Stimulated activated CD8-positive, alpha-beta memory T cell treated with anti-CD3 and anti-CD28 coated beads, Interleukin-4, amount 100 ng/mL, for 4 hours (primary cell): ENCODE measurements at places on chromosomes 16 and 17.

DNA sequence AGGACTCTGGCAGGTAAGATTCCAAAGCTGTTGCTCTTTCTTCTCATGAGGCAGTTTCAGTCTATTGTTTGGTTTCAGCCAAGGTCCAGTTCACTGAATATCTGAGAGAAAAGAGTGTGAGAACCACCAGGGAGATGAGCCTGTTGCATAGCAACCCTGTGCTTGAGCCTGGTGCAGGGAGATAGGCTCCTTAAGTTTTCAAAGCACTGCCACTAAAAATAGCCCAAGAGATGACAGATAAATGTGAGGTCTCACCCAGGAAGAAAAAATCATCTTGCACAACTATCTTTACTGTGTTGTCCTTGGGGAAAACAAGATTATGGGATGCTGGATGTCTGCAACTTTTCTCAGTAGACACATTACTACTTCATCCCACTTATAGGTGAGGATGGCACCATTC is 26.2 kb upstream of the NUDT7 start:
- DNase-seq: no peak

GRCh38 chr16:17134586-17134985 is 336.2 kb downstream of the XYLT1 start:
- no peak for DNase-seq

GRCh38 chr16:84574191-84574590 is 43.7 kb downstream of the COTL1 start:
- no peak for DNase-seq

DNA sequence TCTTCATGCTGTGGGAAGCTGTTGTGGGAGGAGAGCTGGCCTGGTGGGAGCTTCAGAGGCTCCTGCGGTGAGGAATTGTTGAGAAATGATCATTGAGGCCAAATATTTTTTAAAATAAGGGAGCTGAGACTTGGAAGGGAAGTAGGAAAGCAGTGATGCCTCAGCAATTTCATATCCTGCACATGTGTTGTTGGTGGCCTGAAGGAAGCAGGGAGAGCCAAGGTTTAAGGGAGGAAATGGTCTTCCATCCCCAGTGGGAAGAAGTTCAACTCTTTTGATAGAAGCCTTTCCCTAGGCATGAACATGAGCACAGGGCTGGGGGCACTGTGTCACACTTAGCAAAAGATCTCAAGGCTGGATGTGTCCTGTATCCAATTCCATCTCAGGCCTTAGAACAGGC is at the start of gene CCL14:
TSS of gene CCL14 (minus strand) at position 87 of the 400 bp plus-strand sequence. CDS start at position 7, 80 bp downstream.
- no peak for DNase-seq

DNA sequence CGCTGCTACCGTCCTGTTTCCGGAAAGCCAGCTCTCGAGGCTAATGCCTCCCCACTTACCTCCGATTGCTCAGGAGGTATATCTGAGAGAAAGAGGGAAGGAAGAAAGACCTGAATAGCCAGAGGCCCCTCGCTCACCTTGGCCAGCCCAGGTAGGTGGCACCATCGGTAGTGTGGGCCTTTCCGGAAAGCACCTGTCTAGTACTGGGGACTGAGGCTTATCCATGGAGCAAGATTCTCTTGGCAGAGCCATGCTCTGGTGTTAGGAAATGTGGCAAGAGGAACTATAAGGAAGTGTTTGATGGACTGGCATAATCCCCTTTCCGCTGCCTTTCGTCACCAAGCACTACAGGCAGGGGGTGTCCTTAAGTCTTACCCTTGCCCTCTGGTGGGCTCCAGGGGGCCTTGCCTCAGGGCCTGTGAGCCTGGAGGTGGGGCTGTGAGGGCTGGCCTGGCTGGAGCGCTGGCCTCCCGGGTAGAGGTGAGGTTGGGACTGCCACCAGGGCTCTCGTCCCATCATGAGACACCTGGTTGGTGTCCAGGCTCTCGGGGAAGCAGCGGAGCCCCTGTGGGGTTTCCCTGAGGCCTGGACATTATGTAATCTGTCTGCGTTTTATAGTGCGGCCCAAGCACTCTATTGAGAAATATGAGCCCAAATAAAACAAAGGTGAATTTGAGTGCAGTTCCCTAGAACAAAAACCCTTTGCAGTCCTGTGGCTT is 2.9 kb downstream of the CMIP start:
- no peak for DNase-seq

- no peak for DNase-seq
These were observed 198.4 kb upstream of the TBX2 start for GRCh38 chr17:61201211-61201610.

DNA sequence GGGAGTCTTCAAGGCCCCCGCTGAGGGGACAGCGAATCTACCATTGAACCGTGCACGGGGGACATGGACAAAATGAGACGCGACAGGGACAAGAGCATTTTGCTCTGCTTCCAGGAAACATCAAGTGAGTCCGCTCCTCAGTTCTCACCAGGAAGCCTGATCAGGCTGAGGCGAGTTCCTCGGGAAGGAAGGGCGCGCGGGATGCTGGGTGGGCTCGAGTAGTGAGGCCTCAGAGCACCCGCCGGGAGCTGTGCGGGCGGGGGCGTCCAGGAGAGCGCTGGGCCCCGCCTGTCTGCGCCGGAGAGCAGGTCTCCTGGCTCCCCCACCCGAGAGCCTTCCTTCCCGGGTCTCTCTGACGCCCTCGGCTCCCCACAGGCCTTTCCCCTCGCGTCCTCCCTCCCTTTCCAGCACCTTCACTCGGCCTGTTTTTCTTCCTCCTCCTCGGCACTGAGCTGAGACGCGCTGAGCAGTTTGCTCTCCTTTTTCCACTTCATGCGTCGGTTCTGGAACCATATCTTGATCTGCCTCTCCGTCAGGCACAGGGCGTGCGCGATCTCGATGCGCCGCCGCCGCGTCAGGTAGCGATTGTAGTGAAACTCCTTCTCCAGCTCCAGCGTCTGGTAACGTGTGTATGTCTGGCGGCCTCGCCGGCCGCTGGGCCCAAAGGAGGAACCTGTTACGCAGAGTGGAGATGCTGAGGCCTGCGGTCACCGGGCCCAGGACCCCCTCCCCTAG is 2.6 kb upstream of the HOXB5 start:
- no peak for DNase-seq

DNA sequence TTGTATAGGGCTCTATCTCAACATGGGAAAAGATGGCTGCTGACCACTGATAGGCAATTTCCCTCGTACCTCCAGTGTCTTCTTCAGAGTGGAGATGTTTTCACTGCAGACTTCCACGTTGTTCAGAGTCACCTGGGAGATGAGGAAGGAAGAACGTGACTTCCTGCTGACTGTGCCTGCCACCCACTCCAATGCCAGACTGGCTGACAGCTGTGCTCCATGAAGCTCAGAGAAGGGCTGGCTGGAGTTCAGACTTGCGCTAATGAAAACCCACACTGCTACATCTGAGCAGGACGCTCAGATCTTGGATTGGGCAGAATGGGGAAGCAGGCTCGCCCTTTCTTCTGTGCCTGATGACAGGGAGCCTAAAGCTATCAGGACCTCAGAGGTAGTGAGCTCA is 33.1 kb downstream of the COG4 start:
- no peak for DNase-seq

GRCh38 chr16:397736-398332 is 835 bp downstream of the NME4 start:
- DNase-seq: no peak

DNA sequence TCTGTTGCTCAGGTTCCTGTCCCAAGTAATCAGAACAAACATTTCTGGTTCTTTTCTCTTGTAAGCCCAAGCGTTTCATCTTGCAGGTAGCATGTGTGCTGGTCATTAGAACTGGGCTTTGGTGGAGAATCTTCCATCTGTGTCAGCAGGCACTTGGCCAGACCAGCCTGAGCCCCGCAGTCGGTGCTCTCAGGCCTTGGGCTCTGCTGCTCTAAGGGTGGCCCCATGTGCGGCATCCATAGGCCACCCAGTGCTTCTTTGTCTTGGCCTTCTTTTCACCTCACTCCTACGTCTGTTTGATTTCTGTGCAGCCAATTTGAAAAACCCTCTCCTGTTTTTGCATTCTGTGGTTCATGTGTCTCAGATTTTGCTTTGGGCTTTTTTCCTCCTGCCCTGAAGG is 51.6 kb downstream of the PLD6 start:
- DNase-seq: no peak

- DNase-seq: no peak
These were observed 7.8 kb downstream of the ODAD4 start for GRCh38 chr17:41937970-41938954.

DNA sequence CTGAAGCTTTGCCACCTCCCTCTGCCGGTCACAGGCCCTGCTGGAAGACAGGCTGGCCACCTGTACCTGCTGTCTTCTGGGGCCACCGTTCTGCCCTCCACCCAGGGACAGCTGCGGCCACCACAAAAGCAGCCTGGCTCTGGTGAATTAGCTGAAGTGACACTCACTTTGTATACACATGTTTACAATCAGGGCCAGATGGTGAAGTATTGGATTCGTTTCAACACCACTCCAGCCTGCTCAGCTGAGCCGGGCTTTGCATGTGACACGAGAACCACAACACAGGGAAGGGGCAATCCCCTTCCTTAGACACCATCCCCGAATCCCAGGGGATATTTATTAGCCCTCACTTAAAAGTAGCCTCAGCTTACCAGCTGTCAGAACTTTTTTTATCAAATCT is 191.5 kb upstream of the RPL38 start:
- no peak for DNase-seq

- DNase-seq: no peak
These were observed 7.2 kb upstream of the UNK start for GRCh38 chr17:75777296-75777922.

- DNase-seq: no peak
These were observed 6.4 kb downstream of the SHISA9 start for GRCh38 chr16:12907670-12908233.

DNA sequence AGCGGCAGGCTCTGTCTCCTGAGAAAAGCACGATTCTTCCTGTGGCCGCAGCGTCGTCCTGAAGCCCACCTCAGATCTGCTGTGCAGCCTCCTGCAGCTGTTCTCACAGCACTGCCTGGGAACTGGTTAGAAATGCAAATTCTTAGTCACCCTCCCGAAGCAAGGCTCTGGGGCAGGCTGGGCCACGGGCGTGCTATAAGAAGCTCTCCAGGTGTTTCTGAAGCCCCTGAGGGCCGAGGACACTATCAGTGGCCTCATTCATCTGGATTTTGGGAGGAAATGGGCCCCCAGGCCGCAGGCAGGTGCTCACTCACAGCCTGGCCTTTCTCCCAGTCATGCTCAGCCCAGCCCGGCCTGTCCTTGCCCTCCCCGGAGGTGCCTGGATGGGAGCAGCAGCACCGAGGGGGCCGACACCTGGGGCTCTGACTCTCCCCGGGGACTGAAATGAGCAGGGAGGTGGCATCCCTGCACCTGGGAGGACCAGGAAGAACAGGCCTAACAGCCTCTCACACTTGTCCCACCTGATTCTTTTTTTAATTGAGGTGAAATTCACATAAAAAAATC is 10.4 kb upstream of the NLRC3 start:
- no peak for DNase-seq

GRCh38 chr16:7688811-7689210 is 356.2 kb downstream of the RBFOX1 start:
- no peak for DNase-seq

- no peak for DNase-seq
These were observed 312.2 kb upstream of the MAF start for GRCh38 chr16:79912592-79913310.

DNA sequence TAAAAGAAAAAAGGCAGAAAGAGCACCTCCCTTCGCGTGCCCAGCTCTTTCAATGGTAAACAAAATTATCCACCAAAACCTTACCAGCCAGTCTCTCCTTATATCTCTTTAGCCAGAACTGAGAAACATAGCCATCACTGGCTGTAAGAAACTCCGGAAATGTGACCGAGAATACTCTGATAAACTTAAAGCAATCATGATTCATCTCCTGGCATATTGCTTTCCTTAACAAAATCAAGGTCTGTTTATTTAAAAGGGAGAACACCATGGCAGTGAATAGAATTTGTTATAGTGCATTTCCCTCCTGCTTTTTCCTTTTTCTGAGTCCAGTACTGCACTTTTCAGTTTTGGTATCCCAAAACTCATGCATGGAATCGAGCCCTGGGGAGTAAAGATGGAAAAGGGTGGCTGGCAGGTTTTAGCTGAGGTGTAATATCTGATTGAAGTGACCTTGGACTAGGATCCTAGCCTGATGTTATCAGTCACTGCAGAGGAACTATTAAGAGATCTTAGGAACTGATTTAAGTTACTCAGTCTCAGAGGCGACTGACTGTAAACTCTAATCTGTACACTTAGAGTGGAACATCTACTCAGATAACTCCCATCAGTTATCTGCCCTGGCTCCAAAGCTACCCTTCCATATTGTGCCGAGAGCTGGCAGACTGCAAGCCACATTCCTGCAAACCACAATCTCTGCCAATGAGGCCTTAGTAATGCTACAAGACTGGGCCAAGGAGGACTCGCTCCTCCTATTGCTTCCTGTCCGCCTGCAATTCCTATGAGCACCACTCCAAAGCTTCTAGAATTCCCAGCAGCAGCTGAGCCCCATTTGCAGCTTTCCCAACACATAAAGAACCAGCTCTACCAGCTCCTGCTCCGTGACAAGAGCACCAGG is 7.4 kb upstream of the COX10 start:
- no peak for DNase-seq

DNA sequence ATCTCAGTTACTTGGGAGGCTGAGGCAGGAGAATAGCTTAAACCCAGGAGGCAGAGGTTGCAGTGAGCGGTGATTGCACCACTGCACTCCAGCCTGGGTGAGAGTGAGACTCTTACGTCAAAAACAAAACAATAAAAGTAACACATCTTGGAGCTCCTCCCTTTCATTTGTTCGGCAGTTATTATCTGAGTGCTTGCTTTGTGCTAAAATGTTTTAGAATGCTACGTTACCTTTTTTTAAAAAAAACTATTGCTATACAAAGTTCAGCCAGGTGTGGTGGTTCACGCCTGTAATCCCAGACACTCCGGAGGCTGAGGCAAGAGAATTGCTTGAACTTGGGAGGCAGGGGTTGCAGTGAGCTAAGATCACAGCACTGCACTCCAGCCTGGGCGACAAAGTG is 15.8 kb downstream of the IST1 start:
- no peak for DNase-seq

DNA sequence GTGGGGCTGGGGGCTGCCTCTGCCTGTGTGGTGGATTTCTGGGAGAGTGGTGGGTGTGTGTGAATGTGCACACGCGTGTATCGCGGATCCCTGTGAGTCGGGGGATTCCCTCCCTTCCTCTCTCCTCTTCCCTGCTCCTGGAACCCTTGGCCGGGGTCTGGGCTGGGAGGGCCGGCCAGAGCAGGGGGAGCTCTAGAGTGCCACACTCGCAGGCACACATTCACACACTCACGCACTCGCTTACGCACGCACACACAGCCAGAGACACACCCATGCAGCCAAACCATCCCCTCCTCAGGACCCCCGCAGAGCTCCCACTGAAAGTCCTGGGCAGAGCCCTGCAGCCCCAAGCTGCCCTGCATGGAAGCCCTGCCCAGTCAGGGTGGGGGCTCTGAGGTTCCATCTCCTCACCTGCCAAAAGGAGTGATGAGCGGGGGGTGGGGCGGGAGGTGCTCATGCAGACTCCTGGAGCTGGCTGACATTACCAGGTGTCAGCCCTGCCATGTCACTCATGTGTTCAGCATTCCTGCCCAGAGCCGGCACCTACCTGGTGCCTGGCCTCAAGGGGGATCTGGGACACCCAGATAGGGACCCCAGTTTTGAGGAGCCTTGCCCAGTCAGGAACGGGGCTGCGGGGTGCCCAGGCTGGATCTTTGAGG is 1.9 kb downstream of the NECAB2 start:
- no peak for DNase-seq
